ENCODE measurements at places on chromosomes 4 and X.

GRCh38 chrX:39631276-39632229, 466.2 kb downstream of the BCOR start:
- no peak for DNase-seq

DNA sequence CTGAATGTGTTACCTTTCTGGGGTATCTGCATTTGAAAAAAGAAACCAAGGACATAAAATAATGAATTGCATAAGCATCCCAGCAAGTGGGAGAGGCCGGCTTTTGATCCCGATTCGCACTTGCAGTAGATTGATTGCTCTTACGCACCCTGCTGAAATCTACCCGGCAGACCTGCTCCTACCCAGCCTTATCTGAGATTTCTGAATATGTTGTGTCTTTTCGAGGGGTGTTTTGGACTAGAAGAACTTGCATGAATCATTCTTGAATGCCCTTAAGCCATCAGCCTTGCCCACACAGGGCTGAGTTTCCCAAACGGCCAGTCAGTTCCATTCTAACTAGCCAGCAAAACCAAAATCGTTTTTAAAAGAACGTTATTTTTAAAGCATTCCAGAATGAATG, 174.4 kb upstream of the BCOR start:
- DNase-seq = no peak

DNA sequence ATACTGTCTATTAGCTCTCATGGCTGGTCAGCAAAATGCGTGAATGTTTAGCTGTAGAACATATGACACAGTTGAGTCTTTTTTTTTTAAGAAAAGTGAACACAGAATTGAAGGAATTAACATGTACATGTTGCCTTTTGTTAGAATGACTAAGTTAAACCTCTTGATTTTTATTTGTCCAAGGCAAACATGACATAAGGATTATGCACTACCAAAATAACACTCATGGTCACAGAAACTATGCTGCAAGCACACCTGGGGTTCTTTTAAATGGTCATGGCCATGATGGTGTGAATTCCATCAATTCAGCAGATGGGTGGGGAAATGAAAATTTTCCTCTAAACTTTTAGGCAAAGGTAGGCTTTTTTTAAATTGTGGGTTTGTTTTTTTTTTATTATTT, 80.1 kb upstream of the CXCL13 start:
- no peak for DNase-seq

GRCh38 chr4:38013461-38014366, 53.5 kb downstream of the PTTG2 start:
- no peak for DNase-seq

DNA sequence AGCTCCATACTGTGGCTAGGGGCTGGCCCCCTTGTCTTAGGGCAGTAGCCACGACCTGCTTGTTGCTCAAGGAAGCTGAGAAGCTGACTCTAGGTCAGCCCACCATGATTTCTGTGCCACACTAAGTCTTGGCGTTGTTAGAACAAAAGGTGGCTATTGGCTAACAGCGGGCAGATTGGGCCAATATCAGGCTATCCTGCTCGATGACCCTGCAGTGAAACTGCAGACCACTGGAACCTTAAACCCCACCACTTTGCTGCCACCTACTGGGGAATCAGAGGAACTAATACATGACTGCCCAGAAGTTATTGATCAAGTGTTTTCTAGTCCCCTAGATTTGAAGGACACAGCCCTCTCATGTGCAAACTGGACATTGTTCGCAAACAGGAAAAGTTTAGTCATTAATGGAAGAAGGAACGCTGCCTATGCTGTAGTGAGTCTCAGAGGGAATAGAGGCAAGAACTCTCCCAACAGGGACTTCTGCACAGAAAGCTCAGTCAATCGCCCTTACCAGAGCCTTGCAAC, 17.0 kb upstream of the PAPSS1 start:
- peak; percentile 47 for DNase-seq
